ENCODE measurements at places on chromosomes 12 and 14. TPM values are rescaled to one million over a fixed set of nuclear protein-coding genes. Genes with fewer than 3 reads are reported as not detected.

- no peak for DNase-seq
Measured at GRCh38 chr14:55306938-55307589, 35.8 kb downstream of the FBXO34 start.

DNA sequence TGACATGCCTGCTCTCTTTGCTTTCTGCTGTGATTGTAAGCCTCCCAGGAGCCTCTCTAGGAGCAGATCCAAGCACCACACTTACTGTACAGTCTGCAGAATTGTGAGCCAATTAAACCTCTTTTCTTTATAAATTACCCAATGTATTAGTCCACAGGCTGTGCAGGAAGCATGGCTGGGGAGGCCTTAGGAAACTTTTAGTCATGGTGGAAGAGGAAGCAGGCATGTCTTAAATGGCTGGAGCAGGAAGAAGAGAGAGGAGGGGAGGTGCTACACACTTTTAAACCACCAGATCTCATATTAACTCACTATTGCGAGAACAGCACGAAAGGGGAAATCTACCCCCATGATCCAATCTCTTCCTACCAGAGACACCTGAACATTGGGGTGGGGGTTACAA is 108.9 kb downstream of the DERA start:
- DNase-seq: no peak

GRCh38 chr14:89576145-89576927 is 159.3 kb upstream of the FOXN3 start:
- no peak for DNase-seq

- DNase-seq: peak; percentile 11
Measured at GRCh38 chr12:10304161-10304574, 3.5 kb upstream of the KLRD1 start.

Gene VPS37B
- total RNA-seq: 82.4 TPM
